ENCODE measurements at places on chromosomes 5 and 9.

- DNase-seq, result no peak
Observed at GRCh38 chr5:150847334-150847695, 994 bp downstream of the IRGM start.

DNA sequence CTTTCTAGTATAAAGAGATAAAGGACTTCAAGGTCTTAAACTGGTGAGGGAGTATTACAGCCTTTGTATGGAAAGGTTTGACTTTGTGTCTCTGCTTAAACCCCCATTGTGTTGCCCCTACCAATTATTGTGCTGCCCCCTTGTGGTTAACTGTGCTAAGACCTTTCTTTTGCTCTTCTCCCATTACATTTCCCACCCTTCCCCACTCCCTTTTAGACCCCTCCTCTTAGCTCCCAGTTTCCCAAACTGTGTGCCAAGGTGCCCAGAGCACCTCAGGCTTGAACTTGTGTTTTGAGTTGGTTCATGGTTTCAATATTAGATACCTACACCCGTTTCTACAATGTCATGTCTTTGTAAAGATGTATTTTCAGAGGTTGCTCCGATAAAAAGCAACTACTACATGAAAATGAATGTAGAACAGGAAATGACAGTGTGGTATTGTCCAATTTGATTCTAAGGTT lies 2.9 kb downstream of the JAK2 start:
- DNase-seq, result no peak

- no peak for DNase-seq
Observed at GRCh38 chr5:82364497-82364896, 86.3 kb upstream of the RPS23 start.

GRCh38 chr5:16936150-16936988 lies at the start of gene MYO10:
Gene MYO10 (minus strand): TSS chr5:16936288. CDS start chr5:16935808, 480 bp downstream.
- peak; percentile 57 for DNase-seq

- DNase-seq, result no peak
Observed at GRCh38 chr5:13478831-13479465, 465.5 kb downstream of the DNAH5 start.

DNA sequence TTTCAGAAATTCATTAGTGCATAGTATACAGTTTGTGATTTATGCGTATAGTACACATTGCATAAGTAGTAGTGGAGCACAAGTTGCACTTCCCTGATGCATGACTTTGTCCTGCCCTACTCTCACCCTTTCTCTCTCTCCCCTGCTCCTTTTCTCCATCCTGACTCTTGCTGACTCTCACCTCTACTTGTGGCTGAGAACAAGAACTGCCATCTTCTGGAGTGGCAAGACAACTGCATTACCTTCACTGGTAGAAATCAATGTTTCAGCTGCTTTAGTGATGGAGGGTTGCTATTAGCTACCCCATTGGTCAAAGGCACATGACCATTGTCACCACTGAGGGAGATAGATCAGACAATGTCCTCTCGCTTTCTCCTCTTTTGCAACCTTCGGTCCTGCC lies 26.9 kb downstream of the SPEF2 start:
- DNase-seq, result no peak

GRCh38 chr5:45687701-45688100 lies 8.5 kb downstream of the HCN1 start:
- no peak for DNase-seq
